ENCODE measurements at places on chromosomes 7 and 10.

DNA sequence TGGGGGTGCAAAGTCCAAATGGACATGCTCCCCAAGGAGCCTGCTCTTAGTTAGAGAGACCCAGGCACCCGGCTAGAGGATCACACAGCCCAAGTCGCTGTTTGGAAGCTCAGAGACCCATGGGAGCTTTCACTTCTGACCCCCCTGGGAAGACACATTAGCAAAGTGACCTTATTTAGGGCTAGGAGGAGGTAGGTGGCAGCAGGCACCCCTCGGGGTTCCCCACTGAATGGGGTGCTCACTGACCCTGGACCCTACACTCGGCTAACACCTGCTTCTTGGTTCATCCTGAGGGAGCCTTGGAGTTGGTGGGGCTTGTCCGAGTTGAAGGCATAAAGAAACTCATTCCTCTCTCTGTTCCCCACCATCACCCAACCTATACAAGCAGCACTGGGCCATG lies 27.1 kb upstream of the HABP2 start:
- DNase-seq = no peak

GRCh38 chr7:138235207-138235606 lies 158.9 kb downstream of the AKR1D1 start:
- no peak for DNase-seq

GRCh38 chr10:32687546-32687945 lies 241.6 kb downstream of the CCDC7 start:
- no peak for DNase-seq

GRCh38 chr10:93680412-93681047 lies 21.9 kb downstream of the FRA10AC1 start:
- DNase-seq = no peak

DNA sequence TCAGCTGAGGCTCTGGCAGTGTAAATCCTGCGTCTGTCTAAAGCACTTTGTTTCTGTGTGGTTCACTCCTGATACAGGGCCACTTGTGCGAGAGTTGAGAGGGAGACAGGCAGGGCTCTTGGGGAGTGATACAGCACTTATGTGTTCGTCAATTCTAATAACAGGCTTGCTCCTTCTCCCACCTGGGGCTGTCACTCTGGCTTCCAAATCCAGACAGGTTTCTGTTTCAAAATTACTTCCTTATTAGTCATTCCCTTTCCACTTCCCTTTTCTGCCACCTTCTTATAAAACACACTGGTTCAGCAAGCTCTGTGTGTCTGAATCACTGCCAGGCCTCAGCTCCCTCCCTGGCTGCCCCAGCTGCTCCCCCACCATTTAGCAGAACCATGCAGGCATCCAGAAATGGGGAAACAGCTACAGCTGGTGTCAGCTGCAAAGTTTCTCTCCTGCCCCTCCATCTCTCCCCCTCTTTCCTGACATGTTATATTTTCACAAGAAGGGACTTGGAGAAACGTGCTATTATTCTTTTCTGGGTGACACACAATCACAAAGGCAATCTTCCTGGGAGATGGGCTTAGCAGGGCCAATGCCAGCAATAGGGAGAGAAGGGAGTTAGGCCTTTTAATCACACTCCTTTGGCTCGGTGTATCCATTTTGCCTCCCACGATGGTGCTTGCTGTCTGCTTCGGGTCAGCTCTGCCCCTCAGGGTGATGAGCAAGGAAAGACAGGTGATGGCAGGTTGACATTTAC lies 58.4 kb upstream of the ZNRF2 start:
- DNase-seq = no peak

DNA sequence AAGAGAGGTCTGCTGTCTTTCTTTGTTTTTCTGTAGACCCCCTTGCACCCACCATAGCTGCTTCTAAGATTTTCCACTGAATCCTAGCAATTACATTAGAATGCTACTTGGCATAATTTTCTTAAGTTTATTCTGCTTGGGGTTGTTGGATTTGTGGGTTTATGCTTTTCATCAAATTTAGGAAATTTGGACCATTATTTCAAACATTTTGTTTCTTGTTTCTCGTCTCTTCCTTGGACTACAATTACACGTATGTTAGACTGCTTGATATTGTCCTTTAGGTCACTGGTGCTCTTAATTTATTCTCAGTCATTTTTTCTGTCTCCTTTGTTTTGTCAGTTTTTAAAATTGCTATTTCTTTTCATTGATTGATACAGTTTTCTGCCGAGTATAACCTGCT lies 65.8 kb downstream of the FANK1 start:
- no peak for DNase-seq

DNA sequence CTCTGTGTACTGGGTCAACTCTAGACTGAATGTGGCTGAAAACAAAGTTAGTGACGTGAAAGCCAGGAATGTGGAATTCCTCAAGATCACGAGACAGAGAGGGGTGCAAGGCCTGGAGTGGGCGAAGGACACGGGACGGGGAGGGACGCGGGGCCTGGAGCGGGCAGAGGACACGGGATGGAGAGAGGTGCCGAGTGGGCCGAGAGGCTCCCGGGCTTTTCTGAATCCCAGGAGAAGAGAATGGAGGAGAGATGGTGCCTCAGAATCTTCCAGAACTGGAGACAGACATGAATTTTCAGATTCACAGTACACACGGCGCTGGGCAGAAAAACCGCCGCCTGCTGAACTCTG lies 50.6 kb upstream of the PRKAR1B start:
- no peak for DNase-seq

All from activated T-cell treated with anti-CD3 and anti-CD28 coated beads, Interleukin-2, amount 50 U/mL, for 1 hour (primary cell).